Progenitor cell of endocrine pancreas (in vitro differentiated cells): ENCODE measurements at places on chromosomes 2 and 18.

GRCh38 chr2:173898178-173898668, 67.0 kb downstream of the SP3 start:
- DNase-seq = no peak

GRCh38 chr2:177881008-177881747, 191.4 kb downstream of the PDE11A start:
- DNase-seq = no peak

GRCh38 chr2:206996556-206997065, 57.3 kb downstream of the CPO start:
- DNase-seq = no peak

GRCh38 chr2:204022550-204022949, 86.0 kb downstream of the ICOS start:
- DNase-seq = no peak

- no peak for DNase-seq
These were observed 114.4 kb downstream of the LRRTM1 start for GRCh38 chr2:80190166-80190565.

GRCh38 chr2:75288760-75289159, 89.4 kb upstream of the TACR1 start:
- DNase-seq = no peak

DNA sequence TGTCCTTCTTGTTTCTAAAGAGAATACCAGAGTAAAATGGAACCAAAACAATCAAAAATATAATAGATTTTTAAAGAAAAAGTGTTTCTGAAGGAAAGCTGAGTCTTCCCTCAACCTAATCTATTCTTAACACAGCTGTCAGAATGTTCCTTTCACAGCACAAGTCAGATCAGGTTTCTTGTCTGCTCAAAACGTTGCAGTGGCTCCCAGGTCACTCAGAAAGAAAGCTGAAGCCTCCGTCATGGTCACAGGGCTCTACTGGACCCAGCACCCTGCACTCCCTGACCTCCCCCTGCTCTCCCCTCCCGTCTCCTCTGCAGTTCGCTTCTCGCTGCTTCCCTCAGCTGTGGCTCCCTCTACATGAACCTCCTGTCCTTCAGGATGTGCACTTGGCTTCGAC, 90.7 kb upstream of the PTPRM start:
- DNase-seq = no peak

- DNase-seq = no peak
These were observed 164.4 kb upstream of the MGAT5 start for GRCh38 chr2:134089454-134089853.

- no peak for DNase-seq
These were observed 77.2 kb downstream of the CD28 start for GRCh38 chr2:203783496-203784203.

DNA sequence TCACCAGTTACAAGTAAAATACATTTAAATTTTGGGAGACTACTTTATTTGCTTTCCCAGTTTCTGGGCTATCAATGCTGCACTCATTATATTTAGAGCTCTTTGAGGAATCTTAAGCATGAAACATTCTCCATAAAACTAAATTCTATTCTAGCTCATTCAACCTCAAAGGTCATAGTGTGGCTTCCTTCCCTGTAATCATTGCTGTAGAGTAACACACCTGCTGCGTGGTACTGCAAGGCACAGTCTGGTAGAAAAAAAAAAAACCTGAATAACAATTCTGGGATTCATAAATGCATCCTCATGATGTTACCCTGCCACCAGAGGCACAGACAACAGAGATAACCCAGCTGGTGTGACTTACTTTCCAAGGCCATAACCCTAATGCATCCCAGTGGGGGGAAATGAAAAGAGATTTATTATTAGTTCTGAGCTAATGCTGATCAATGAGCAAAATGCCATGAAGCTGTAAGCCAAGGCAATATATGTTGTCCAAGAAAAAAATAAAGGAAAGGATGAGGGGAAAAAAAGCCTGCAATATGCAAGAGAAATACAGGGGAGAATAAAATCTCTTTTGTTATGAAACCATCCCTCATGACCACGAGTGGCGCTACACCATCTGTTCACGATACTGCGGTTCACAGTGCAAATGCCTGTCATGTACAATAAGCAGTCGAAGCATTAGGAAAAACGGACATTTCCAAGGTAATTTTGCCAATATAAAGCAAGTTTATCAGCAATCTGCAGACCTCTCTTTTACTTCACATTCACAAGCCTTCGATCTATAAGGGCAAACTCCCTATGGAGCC, 1481.6 kb upstream of the PIK3C3 start:
- DNase-seq = no peak

DNA sequence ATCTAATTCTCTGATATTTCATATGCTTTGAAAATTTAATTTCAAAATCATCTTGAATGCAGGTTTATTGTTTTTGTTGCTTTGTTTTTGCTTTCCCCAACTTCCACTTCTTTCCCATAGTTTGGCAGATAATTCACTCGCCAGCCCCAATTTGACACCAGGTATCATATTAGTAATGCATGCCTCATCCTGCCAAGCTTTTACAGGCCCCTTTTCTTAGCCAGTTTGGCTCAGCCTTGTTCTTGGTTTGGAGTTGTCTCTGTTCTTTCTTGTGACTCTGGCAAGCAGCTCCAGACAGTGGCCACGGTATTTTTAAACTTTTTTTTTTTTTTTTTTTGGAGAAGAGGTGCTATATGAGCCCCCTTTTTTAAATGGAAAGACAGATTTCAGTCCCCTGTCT, 65.3 kb downstream of the PMS1 start:
- DNase-seq = no peak

- DNase-seq = no peak
These were observed 139.6 kb upstream of the PELI1 start for GRCh38 chr2:64283641-64284361.

DNA sequence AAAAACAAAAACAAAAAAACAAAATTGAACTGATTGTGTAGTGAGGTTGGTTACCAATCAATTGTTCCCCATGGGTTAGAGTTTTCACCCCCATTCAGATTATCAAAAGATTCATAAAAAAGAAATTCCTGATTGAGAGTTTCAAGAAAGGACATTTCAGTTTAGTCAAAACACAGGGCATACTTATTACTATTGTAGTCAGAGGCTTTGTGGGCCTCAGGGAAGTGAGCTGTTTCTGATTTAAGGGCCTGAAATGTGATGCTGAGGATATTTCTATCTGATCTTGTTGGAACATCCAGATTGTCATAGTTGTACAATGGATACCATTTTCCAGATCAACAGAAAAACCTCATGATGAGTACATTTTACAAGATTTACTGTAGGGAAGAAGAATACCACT, 368.1 kb upstream of the NETO1 start:
- DNase-seq = no peak

GRCh38 chr18:8283891-8284585, 325.2 kb upstream of the RAB12 start:
- DNase-seq = no peak
